Kidney epithelial cell (primary cell): ENCODE measurements at places on chromosomes 7 and 10.

- DNase-seq = peak; percentile 53
These were observed 125.9 kb downstream of the GRK5 start for GRCh38 chr10:119333146-119333792.

GRCh38 chr10:251982-252582, 116.8 kb downstream of the ZMYND11 start:
- DNase-seq = no peak

DNA sequence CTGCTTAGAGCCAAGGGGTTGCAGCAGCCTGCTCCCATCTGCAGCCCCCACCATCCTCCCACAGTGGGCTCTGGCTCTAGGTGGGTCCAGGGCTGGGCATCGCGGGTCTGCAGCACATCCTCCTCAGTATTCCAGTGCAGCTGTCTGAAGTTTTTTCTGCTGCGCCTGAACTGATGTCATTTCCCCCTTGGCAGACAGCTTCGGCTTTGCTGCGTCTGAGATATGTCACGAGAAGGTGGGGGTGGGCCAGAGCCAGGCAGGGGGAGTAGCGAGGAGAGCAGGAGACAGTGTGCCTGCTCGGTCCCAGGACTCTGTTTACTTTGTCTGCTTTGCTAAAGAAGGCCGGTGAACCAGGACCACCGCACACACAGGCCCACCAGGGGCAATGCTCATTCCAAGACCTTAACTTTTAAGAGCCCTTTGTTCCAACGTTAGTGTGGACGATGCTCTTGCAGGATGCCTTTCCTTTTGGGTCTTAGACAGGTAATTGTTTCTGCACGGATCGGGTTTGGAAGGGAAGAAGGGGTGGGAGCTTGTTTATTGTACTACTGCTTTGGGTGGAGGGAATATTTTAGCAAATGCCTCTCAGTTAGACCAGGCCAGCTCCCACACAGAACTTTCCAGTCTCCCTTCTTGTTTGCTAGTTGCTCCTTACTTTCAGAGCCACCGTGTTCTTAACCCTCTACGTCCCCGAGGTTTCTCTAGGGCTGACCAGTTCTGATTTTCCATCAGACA, 32.4 kb downstream of the WBP1L start:
- DNase-seq = no peak

- DNase-seq = no peak
These were observed 1.8 kb upstream of the WAPL start for GRCh38 chr10:86523348-86523747.

DNA sequence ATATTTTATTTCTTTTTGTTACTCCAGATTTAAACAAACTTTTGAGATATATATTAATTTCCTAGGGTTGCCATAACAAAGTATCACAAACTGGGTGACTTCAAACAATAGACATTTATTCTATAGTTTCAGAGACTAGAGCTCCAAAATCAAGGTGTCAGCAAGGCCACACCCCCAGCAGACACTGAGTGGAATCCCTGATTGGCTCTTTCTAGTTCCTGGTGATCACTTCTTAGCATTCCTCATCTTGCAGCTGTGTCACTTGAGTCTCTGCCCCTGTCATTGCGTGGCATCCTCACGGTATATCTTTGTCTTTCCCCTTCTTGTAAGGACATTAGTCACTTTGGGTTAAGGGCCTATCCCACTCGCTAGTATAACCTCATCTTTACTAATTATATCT, 7.6 kb upstream of the SLC26A3 start:
- DNase-seq = no peak

DNA sequence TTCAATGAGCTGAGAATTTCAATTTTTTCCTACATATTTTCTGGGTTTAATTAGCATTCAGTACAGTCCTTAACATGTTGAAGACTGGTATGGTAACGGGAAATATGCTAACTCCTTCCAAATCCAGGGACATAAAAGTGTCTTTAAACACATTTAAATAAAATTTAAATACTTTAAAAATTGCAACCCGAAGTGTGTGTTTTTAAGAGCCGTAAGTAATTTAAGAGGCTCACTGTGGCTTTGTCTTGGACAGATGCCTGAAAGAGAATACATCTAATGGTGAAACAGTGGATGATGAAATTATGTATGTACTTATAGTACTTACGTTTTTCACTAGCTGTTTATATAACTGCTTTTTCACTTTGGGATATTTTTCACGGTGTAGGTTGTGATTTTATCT, 687.3 kb upstream of the CELF2 start:
- no peak for DNase-seq

DNA sequence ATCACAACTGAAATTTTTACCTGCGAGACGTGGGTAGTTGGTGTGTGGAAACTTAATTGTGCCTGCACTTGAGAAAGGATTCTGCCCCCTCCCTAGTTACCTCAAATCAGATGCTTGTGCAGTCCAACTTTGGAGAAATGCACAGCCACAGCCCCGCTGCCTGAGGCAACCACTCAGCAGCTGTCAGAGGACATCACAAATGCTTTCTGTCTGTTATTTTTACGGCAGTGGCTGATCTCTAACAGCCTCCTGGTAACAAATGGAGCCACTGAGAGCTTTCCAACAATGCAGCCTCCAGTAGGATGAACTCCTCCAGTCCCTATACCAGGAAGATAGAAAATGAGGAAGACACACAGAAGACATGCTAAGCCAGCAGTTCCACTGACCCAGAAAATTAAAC, 712.2 kb upstream of the GHITM start:
- DNase-seq = no peak
